ENCODE measurements at places on chromosomes 12 and 14.

GRCh38 chr14:77071938-77072388 is 26.1 kb upstream of the CIPC start:
- no peak for DNase-seq

- DNase-seq = peak; percentile 49
These were observed 1.7 kb upstream of the C12orf56 start for GRCh38 chr12:64392221-64392620.

DNA sequence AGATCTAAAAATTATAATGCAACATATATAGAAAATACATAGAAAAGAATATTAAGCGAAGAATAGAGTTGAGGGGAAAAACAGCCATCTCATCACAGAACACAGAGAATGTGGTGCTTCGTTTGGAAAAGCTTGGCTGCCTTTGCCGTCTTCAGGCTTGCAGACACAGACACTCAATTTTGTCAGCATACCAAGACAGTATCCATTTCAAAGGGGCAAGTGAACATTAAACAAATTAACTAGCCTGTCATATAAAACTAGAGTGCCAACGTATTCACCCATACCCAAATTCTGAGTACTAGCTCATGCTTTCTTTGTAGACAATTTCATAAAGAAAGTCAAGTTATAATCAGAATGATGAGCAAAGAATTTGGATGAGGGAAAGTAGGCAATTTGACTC is 40.5 kb downstream of the DMAC2L start:
- DNase-seq = no peak

DNA sequence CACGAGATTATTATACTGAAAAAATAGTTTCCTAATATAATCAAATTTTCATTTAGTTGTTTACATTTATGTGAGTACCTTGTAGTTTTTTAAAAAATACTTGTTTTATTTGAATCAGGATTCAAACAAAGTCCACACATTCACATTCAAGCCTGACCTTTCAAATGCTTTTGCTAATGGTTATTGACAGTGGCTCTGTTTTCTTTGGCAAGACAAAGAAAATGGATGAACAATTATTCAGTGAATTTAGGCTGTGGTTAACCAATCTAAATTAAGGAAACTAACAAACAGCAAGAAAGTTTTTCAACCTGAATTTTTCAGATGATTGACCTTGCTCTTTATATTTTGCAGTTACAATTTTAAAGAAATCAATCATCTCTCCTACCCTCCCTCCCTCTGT is 9.7 kb downstream of the SLC4A8 start:
- no peak for DNase-seq

- DNase-seq = no peak
These were observed 55.4 kb downstream of the SSPN start for GRCh38 chr12:26250801-26251200.

- DNase-seq = no peak
These were observed 88.1 kb upstream of the DIO3 start for GRCh38 chr14:101473045-101473729.

- no peak for DNase-seq
These were observed 51.0 kb downstream of the KCNMB4 start for GRCh38 chr12:70417121-70417520.

GRCh38 chr14:88296351-88296750 is 26.7 kb downstream of the KCNK10 start:
- no peak for DNase-seq

DNA sequence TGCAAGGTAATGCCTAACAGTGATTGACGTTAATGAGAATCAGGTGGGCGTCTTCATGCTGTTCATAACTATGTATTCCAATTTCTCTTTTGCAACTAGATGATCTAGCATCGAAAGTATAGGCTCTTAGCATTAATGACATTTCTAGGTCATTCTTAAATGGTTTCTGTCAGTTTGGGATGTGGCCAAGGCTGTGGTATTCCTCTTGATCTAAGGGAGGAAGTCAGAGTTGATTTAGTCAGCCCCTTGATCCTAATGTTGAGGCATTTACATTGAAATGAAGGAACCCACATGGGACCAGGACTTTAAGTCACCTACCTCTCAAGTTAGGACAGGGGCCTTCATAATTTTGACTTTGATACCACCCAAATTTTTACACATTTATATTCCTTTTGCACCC is 448.1 kb downstream of the NPAS3 start:
- no peak for DNase-seq

DNA sequence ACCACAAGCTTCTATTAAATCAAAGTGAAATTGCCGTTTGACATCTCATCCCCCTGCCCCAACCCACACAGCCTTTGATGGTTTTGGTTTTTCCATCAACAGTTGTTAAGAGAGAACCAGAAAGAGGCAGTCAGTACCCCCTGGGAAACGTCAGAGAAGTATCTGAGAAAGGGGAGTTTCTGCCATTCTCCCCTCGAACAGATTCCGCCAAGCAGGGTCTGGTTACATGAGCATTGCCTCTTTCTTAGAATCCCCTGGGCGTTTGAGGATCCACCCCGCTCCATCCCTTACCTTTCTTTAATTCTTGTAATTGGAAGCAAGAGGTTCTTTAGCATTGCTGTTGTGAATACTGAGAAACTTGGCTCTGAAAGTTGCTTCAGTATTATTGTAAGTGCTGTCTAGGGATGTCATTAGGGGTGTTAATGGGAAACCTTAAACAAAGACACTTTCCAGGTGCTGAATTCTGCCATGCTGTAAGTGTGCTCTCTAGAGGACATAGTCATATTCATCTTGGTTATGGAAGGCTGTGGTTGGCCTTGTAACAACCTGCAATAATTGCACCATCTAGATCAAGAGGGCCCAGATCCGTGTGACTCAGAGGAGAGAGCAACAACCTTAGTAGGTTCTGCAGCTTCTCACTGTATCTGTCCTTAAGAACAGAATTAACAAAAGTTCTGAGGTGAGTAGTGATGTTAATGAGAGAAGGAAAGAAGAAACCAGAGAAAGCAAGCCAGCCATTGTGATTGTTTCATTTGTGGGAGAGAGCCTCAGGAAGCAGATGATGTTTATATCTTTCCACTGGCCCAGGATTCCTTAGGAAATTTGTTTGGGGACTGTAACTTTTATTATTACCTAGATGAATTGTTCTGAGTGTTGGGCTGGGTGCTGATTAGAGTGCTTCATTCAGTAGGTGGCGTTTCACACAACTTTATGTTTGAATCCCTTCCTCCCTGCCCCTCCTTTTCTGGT is 9.0 kb downstream of the TMBIM6 start:
- no peak for DNase-seq

DNA sequence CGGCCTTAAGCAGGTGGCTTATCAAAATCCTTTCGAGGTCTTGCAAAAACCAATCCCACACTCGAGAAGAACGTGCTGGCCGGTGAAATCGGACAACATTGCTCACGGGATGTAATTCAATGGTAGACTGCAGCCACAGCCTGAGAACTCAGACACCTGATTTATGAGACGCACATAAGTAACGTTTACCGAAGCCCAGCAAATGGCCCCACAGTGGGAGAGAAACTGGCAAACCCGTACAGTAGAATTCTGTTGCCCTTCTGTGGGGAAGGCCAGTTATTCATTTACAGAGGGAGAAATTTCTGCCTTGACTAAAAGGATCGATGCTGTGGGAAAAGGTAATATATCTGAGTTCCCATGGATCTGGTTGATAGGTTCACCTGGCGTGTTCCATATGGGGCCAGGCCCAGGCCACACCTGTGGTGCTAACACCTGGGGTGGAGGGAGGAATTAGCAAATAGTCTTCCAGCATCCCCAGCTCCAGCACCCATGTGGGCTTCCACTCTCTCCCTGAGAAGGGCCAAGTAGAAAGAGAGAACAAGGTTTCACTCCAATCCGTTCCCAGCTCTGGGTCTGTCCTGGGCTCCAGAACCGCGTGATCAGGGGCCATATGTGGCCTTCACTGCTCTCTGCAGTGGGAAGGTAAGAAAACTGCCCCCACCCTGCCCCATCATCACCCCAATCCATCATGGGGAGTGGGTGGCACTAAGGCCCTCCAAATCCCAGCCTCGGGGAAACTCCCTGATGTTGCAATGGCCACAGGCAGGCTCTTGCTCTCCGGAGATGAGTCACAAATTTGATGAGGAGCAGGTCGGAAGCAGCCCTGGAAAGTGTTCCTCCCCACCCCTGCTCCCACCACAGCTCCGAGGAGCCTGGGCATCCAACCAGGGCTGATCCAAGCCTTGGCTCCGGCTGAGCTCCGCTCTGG is 12.7 kb downstream of the BDKRB1 start:
- DNase-seq = peak; percentile 54

DNA sequence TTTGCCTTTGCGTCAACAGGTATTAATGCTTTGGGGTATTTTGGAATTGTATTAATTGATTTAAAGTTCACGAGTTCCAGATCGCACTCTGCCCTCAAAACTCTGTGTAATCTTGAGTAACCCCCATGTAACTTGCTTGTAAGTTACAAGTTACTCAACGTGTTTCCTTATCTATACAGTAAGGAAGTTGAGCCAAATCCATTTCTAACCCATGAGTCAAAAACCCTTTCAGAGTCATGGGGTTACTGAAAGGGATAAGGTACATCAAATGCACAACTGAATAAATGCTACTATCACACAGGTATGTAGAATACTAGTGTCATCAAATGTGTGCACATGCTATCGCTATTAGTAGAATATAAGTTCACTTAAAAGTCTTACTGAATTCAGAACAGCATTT is 28.6 kb upstream of the ADAMTS20 start:
- no peak for DNase-seq

- DNase-seq = no peak
These were observed 190.1 kb downstream of the FOXN3 start for GRCh38 chr14:89226801-89227495.

DNA sequence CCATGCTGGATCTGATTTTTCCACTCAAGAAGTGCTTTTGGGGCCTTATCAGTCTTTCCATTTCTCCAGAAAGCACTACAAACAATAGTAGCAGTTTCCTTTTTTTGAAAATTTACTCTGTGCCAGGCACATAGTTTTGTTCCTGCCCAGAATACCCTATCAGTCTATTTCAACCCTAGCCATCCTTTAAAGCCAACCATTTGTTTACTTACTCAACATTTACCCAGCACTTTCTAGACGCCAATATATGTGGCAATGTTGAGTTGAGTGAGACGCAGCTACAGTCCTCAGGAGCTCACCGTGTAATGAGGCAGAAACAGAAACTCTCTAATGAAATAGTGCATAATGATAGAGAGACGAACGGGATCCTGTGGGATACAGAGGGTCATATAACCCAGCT is 32.9 kb upstream of the CHST11 start:
- no peak for DNase-seq

DNA sequence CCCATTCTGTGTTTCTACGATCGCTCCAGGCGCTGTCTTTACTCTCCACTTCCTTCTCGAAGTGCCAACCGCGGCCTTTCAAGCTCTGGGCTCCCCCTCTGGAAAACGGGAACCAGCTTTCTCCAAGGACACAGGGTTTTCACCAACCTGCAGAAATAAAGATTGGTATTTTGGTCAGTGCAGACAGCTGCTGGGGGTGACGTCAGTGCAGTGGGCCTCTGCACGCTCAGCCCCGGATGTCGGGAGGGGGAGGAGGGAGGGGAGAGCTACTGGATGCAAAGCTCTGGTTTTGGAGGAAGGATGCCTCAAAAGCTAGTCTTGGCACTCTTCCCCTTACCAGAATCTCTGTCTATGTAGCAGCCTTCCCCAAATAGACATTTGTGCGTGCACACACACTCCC is 19.9 kb downstream of the HRK start:
- DNase-seq = no peak

DNA sequence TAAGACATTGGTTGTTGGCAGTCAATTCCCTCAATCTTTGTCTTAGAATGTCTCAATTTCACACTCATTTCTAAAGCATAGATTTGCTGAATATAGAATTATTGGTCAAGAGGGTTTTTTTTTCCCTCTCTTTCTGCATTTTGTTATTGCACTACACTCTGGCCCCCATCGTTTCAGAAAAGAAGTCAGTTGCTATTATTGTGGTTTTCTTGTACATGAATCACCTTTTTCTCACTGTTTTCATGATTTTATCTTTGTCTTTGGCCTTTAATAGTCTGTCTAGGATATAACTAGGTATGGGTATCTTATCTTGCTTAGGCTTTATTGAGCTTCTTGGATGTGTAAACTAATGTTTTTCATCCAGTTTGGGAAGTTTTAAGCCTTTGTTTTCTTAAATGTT is 194.3 kb upstream of the DAAM1 start:
- no peak for DNase-seq

GRCh38 chr14:21553266-21553665 is 26.6 kb downstream of the OR10G3 start:
- DNase-seq = no peak

DNA sequence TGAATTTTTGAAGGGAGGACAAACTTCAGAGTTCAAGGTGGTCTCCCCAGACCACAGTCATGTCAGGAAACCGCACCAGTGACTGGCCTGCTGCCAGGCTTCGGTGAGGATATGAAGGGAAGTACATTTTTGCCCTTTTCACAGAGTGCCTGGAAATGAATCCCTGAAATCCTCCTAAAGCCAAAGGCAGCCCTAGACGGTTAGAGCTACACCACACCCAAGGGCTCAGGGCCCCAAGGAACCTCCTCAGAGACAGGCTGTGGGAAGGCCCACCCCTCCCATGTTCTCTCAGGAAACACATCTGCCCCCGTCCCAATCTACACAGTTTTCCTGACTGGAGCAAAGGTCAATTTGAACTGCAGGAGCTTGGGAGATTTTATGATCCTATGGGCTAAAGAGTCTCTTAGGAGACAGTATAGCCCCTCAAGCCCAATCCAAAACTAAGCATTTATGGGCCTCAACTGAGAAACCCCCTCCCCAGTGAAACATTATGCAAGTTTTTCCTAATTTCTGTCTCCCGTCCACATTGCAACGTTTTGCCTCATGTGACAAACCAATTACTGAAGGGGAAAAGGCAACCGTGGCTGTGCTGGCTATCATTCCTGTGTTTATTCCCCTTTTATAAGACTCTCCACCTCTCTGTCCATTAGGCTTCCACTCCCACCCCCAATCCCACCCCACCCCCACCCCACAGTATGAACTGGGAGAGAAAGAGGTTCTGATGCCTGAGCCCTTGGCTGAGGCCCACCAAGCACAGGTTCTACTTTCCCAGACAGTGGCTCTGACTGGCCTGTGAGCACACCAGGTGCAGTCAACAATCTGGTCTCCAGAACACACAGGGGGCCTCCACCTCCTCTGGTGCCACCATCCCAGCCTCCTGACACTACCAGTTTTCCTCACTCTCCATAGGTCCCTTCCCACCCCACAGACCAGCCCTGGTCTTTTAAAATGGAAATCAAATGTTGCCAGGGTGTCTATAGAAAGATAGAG is 9.6 kb upstream of the RNASE1 start:
- DNase-seq = no peak

GRCh38 chr12:42552822-42553221 is 36.7 kb downstream of the PRICKLE1 start:
- no peak for DNase-seq

DNA sequence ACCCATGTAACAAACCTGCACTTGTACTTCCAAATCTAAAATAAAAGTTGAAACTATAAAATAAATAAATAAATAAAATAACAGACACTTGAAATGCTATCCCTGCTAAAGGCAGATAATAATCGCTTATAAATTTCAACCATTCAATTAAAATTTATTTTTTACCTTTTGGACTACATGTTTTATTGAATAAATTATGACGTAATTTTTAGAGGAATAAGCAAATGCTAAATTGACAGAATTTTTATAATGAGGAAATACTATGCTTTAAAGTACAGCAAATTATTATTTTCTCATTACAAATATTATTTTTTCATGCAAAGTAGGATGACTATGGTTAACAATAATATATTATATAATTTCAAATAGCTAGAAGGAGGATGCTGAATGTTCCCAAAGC is 658.6 kb upstream of the LMO3 start:
- no peak for DNase-seq

- no peak for DNase-seq
These were observed 7.4 kb downstream of the NR1H4 start for GRCh38 chr12:100481021-100481420.

- no peak for DNase-seq
These were observed 5.0 kb upstream of the RFLNA start for GRCh38 chr12:124289634-124290600.

GRCh38 chr12:55762646-55763045 is 19.7 kb downstream of the GDF11 start:
- DNase-seq = no peak

All from 8988T (cell line).